Fibroblast of skin of abdomen (primary cell): ENCODE measurements at places on chromosomes 1 and 21.

- peak; percentile 27 for DNase-seq
These were observed 185.5 kb downstream of the ZNF281 start for GRCh38 chr1:200224315-200224714.

GRCh38 chr1:162133566-162133965 is 64.1 kb downstream of the NOS1AP start:
- DNase-seq = no peak

DNA sequence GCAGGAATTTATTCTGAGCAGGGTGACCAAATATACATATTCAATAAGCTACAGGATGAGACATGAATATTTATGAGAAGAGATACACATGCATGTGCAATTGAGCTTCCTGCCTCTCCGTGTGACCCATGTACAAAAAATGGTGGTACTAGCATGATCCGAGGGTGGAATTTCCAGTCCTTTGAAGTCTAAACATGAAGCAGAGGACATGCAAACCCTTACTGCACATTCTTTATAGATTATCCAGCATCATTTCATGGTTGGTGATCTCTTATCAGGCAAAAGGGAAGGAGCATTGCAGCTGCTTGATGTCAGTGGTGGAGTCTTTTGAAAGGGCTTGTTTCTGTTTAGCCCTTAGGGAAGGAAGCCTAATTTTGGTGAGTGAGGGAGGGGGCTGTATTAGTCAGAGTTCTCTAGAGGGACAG is 448.6 kb downstream of the SETD4 start:
- DNase-seq = peak; percentile 74

- no peak for DNase-seq
These were observed 2.4 kb upstream of the FAM78B start for GRCh38 chr1:166169182-166169581.

DNA sequence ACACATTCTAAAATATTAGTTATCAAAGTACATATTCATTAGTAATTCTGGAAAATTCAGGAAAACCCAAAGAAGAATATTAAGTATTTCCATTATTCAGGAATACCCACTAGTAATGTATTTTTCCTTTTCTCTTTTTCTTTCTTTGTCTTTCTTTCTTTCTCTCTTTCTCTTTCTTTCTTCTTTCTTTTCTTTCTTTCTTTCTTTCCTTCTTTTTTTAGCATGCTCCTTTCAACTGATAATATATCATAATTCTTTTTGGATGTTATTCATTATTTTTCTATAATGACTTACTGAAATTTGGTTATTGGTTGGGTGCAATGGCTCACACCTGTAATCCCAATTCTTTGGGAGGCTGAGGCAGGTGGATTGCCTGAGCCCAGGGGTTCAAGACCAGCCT is 175.6 kb upstream of the RAB4A start:
- DNase-seq = no peak

- DNase-seq = peak; percentile 28
These were observed 2.8 kb downstream of the IFI16 start for GRCh38 chr1:159012495-159012894.

DNA sequence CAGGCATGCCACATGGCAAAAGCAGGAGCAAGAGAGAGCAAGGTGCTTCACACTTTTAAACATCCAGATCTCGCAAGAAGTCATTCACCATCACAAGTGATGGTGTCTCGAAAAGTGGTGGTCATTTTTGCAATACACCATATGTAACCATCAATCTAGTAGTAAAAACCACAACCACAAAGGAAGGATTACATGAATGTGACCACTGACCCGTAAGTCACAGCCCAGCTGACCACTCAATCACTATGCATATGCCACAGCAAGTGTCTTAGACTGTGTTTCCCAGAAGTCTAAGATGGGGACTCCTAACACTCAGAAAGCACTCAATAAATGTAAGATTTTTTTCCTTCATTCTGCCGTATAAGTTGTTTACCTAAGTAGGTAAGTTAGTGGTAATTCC is 76.9 kb downstream of the FH start:
- DNase-seq = no peak

- peak; percentile 85 for DNase-seq
These were observed 1.2 kb downstream of the CD160 start for GRCh38 chr1:145720556-145720877.

DNA sequence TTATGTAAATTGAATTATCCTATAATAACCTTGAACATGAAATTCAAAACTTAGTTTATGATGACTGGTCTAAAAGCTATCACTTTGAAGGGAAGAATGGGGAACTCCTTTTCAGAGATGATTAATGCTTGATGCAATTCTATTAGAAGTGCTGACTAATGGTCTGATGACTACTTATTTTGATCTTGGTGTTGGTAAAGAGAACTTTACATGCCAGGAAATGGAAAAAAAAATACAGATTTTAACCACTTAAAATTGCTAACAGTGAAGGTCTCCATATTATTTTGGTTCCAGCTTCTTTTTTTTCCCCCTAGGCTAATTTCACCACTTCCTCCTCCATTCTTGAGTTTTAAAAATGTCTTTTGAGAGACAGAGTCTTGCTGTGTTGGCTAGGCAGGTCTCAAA is 22.9 kb downstream of the S1PR1 start:
- DNase-seq = peak; percentile 80

- DNase-seq = peak; percentile 78
These were observed 62.4 kb upstream of the DIRAS3 start for GRCh38 chr1:68112835-68113243.

DNA sequence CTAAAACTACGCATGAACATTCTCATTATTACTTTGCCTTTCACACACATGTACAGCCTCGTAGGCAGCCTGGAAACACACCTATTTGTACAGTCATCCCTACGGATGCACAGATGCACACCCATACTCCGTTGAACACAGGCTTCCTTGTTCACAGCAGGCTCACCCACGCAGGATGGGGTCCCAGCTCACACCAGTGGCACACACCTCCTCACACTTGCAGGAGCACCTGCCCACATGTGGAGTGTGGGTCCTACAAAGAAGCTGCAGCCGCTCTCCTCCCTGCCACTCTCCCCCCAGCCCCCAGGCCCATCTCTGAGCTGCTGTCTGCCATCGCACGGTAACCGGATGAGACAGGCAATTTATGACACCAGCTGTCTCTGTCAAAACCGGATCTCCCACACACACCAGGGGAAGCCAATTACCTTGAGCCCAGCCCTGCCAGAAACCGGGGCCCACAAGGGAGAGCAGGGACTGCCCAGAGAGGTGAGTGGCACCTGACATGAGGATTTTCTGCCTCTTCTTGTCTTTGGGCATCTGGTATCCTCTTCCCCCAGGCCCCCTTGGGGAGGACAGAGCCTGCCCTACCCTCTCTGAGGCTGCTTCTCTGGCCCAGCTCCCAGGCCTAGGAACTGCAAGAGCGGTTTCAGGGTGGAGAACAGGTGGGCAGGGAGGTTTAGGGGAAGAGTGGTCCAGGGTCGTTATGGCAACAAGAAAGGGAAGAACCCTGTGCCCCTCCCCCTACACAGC is 175.4 kb downstream of the IGSF21 start:
- DNase-seq = no peak
